B cell (primary cell): ENCODE measurements at places on chromosomes 1 and 21. TPM values are rescaled to one million over a fixed set of nuclear protein-coding genes. Genes with fewer than 3 reads are reported as not detected.

GRCh38 chr1:177368255-177368654, 197.5 kb downstream of the BRINP2 start:
- H3K36me3 ChIP-seq, result no peaks in the 10 kb centered on the region
- no peak overlapping the region for H3K4me3 ChIP-seq
- no peak for DNase-seq
- no peaks in the 10 kb centered on the region for H3K4me1 ChIP-seq
- H3K27ac ChIP-seq, result no peak overlapping the region
- H3K27me3 ChIP-seq, result no peaks in the 10 kb centered on the region

- H3K36me3 ChIP-seq, result no peaks in the 10 kb centered on the region
- H3K4me3 ChIP-seq, result no peak overlapping the region
- no peak overlapping the region for H3K27ac ChIP-seq
- no peak for DNase-seq
- H3K4me1 ChIP-seq, result peaks cover 40% of the 10 kb centered on the region
Measured at GRCh38 chr1:23585321-23586022, 26.2 kb upstream of the ID3 start.

SEMA4A gene
- total RNA-seq, result 6.4 and 9.2 TPM in 2 replicates

IL12RB2 gene
- 0.58 and 0.67 TPM in 2 replicates for total RNA-seq

INSRR gene
- not detected in 2 replicates for total RNA-seq

DNA sequence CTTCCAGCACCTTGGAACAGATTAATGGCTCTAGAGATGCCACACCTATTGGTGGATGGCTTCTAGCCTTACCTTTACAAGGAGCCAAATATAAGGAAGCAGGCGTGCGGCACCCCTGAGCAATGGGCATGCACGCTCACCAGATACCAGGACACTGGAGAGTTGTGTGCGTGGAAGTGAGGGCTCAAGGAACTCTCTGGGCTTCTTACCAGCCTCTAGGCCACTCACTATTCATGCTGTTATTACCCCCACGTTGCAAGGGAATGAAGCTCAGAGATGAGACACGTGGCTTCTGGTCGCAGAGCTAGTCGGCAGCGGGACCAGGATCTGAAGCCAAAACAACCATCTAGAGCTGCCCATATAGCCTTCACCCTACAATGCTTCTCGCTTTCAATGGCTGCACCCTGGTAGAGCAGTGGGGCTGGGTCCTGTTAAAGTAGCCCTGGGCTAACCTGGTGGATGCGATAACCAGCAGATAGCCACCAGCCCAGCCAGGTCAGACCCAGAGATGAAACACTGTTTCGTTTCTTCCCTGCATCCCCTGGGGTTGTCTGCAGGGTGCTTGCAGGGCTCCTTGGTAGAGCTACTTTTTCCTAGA, 396.4 kb upstream of the VAMP3 start:
- H3K4me3 ChIP-seq, result no peak overlapping the region
- no peaks in the 10 kb centered on the region for H3K27me3 ChIP-seq
- DNase-seq, result no peak
- H3K4me1 ChIP-seq, result no peaks in the 10 kb centered on the region
- no peaks in the 10 kb centered on the region for H3K36me3 ChIP-seq

- H3K36me3 ChIP-seq, result peaks cover 47% of the 10 kb centered on the region
- peak overlapping the region; percentile 73 for H3K4me3 ChIP-seq
- H3K27me3 ChIP-seq, result no peaks in the 10 kb centered on the region
- peaks cover 68% of the 10 kb centered on the region for H3K4me1 ChIP-seq
- DNase-seq, result peak; percentile 71
Measured at GRCh38 chr1:150151291-150152181, 1.8 kb downstream of the PLEKHO1 start.

GIPC2 gene
- total RNA-seq, result not detected in 2 replicates

DNA sequence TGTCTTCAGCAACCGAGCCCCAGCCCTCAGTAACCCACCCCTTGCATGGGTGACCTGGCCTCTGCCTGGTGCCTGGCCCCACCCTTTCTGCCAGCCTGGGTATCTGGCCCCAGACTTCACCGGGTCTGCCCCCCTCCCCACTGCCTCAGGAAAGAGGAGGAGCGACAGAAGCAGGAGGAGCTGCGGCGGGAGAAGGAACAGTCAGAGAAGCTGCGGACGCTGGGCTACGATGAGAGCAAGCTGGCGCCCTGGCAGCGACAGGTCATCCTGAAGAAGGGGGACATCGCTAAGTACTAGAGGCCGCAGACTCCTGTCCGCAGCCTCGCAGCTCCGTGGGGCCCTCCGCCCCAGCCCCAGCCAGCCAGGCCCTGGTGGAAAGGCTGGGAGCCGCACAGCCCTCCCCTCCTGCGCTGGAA, 6.1 kb downstream of the TNFRSF25 start:
- no peaks in the 10 kb centered on the region for H3K27me3 ChIP-seq
- DNase-seq, result no peak
- no peak overlapping the region for H3K27ac ChIP-seq
- peaks cover 17% of the 10 kb centered on the region for H3K4me1 ChIP-seq
- no peak overlapping the region for H3K4me3 ChIP-seq

- H3K4me1 ChIP-seq, result peaks cover 52% of the 10 kb centered on the region
- H3K4me3 ChIP-seq, result no peak overlapping the region
- H3K36me3 ChIP-seq, result no peaks in the 10 kb centered on the region
- H3K27ac ChIP-seq, result no peak overlapping the region
Measured at GRCh38 chr1:41809692-41810091, 109.0 kb downstream of the HIVEP3 start.
